ENCODE measurements at places on chromosomes 16 and 17. TPM values are rescaled to one million over a fixed set of nuclear protein-coding genes. Genes with fewer than 3 reads are reported as not detected.

DNA sequence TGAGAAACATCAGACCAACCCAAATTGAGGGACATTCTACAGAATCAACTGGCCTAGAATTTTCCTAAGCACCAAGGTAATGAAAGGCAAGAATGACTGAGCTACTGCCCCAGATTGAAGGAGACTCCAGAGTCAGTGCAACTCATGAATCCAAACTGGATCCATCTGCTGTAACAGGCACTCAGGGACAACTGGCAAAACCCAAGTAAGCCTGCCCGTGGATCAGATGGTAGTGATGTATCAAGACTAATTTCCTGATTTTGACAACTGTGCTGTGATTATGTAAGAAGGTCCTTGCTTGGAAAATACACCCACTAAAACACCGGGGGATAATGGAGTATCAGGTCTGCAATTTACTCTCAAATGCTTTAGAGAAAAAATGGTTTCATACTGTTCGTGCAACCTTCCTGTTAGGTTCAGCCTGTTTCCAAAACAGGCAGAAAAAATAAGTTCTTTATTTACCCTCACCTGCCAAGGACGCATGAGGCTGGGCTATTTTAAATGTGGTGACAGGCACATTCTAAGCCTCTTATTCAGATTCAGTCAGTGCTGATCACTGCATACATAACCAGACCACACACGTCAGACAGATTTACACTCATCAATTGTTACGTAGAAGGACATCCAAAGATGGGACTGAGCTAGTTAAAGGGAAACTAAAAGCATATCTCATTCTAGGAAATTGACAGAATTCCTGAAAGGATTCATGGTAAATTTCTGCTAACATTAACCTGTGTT lies 7.0 kb downstream of the MBTPS1 start:
- no peak overlapping the region for H3K4me3 ChIP-seq
- H3K4me1 ChIP-seq, result peaks cover 23% of the 10 kb centered on the region
- DNase-seq, result no peak
- no peaks in the 10 kb centered on the region for H3K27me3 ChIP-seq

DNA sequence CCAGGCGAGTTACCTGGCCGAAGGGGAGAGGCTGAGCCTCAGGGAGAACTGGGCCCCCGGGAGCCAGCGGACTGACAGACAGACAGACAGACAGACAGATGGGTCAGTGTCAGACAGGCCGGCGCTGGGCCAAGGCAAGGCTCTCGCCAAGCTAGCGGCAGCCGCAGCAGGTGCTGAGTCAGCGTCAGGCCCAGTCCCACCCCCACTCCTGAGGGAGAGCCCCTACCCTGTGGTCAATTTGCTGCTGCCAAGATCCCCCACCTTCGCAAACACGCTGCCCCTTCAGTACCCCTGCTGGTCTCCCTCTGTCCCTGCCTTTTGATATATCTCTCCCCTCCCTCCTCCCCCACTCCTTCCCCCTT lies 1.5 kb downstream of the FGF11 start:
- peaks cover 50% of the 10 kb centered on the region for H3K27me3 ChIP-seq
- peaks cover 28% of the 10 kb centered on the region for H3K36me3 ChIP-seq
- peaks cover 47% of the 10 kb centered on the region for H3K4me1 ChIP-seq
- no peak overlapping the region for H3K27ac ChIP-seq
- peak overlapping the region; percentile 80 for H3K4me3 ChIP-seq

Gene MT1M
- not detected for total RNA-seq

Gene IL21R
- total RNA-seq, result 45.6 TPM

- no peaks in the 10 kb centered on the region for H3K36me3 ChIP-seq
- DNase-seq, result no peak
- H3K4me3 ChIP-seq, result no peak overlapping the region
- H3K27me3 ChIP-seq, result no peaks in the 10 kb centered on the region
- H3K27ac ChIP-seq, result no peak overlapping the region
Observed at GRCh38 chr16:1182316-1182671, 29.4 kb downstream of the CACNA1H start.

DNA sequence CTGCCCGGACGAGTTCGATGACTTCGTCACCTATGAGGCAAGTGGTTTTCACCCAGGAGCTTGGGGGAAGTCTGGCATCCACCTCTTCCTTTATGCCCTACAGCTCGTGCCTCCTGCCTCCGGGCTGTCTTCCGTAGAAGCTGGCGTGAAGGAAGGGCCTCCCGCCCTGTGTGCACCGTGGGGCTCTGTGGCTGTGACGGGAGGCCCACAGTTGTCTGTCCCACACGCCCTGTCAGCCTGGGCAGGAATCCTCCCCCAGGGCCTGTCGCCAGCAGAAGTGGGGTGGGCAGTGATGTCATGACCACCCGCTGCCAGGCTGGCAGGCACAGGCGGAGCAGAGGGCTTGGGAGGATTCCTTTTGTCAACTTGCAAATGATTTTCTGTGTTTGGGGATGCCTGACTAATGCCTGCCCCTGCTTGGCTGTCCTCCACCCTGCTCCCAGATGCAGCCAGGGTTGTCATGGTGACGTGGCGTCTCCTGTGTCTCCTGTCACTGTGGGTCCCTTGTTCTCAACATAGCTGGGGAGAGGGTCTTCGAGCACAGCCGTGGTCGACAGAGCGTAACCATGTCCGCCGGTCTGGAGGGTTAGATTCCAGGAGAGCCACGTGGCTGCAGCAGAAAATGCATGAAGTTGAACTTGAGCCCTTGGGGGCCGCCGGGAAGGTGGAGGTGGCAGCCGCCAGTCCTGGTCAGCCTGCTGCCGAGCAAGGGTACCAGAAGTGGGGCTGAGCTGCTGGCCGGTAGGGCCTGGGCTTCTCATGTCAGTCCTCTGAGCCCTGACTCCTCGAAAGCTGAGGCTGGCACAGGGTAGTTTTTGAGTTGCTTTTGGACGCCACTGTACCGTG lies 46.1 kb downstream of the RAB11FIP3 start:
- H3K36me3 ChIP-seq, result no peaks in the 10 kb centered on the region
- no peak overlapping the region for H3K4me3 ChIP-seq
- DNase-seq, result no peak
- no peaks in the 10 kb centered on the region for H3K27me3 ChIP-seq
- H3K27ac ChIP-seq, result no peak overlapping the region

DNA sequence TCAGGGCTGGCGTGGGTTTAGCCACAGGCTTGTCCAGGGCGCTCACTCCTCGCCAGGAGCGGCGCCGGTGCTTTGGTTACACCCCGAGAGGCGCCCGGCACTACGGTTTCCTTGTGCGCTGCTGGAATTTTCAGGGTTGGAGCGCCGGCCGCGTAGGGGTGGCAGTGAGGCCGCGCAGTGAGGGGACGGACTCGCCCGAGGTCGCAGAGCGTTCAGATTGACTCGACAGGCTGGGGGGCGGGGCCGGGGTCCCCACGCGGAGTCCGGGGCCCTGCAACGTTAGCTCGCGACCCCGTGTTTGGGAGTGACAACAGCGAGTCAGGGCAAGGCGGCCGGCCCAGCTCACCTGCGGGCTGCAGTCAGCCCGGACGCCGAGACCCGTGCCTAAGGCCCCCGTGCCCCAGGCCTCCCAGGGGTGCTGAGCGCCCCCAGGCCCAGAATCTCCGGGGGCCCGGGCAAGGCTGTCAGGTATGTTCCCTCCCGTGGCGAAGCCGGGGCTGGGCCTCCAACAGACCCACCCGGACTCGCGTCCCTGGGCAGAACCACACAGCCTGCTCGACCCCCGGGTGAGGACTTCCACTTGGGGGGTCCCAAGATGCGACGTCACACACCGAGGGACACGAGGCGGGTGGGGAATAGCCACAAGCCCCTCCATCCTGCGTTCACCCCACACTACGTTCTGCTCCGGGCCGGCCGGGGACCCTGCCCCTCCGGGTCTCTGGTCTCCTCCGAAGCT lies 1.3 kb upstream of the ACTG1 start:
- peak overlapping the region; percentile 93 for H3K27ac ChIP-seq
- no peaks in the 10 kb centered on the region for H3K27me3 ChIP-seq
- H3K36me3 ChIP-seq, result peaks cover 40% of the 10 kb centered on the region
- H3K4me3 ChIP-seq, result peak overlapping the region; percentile 86

Gene SPNS3
- 6.5 TPM for total RNA-seq

GRCh38 chr16:81487301-81487720 lies 42.7 kb downstream of the CMIP start:
- H3K36me3 ChIP-seq, result peaks cover 2% of the 10 kb centered on the region
- H3K27me3 ChIP-seq, result no peaks in the 10 kb centered on the region
- peaks cover 30% of the 10 kb centered on the region for H3K4me1 ChIP-seq
- H3K27ac ChIP-seq, result no peak overlapping the region

DNA sequence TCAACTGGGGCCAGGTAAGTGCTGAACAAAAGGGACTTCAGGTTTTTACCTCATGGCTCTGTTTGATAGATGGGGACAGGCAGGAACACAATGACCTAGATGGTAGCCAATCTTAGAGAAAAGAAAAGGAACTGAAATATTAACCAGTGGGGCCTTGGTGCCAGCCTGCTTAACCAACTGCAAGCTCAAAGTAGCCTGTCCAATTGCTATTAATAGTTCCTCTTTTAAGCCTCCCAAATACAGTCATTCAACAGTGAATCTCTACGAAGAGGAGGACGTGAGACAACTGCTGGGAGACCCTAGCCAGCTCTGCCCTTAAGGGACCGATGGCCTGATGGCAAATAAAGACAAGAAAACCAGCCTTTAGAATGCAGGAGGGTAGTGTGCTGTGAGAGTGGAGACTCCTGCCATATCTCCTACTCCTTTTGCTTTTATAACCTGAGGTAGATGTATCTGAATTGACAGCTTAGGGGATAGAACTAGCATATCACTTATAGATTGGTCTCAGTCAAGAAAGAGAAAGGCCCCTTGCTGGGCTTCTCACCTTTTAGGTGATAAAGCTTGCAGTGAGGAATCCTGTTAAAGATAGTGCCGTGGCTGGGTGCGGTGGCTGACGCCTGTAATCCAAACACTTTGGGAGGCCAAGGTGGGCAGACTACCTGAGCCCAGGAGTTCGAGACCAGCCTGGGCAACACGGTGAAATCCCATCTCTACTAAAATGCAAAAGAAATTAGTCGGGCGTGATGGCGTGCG lies 28.3 kb downstream of the ARSG start:
- H3K36me3 ChIP-seq, result peaks cover 6% of the 10 kb centered on the region
- peaks cover 31% of the 10 kb centered on the region for H3K4me1 ChIP-seq
- no peak for DNase-seq
- no peak overlapping the region for H3K4me3 ChIP-seq

Gene NPIPB5
- total RNA-seq, result 213 TPM

Gene ITGB4
- 0.96 TPM for total RNA-seq

Gene IKZF3
- 39.8 TPM for total RNA-seq

DNA sequence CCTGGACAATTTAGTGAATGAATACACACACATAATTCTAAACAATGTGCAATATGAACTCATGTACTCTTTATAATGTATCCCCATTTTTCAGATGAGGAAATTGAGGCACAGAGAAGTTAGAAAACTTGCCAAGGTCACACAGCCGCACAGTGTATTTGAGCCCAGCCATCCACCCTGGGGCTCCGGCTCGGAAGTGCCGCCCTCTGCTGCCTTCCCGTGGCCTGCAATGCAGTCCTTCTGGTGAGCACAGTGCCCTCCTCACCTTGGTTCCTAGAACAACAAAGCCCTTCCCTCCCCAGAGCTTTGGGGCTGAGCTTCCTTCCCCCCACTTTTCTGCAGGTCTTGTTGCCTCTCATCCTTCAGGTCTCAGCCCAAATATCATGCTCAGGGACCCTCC lies 63.7 kb downstream of the C16orf78 start:
- no peaks in the 10 kb centered on the region for H3K36me3 ChIP-seq
- H3K4me1 ChIP-seq, result peaks cover 15% of the 10 kb centered on the region
- no peak overlapping the region for H3K27ac ChIP-seq
- H3K4me3 ChIP-seq, result no peak overlapping the region

DNA sequence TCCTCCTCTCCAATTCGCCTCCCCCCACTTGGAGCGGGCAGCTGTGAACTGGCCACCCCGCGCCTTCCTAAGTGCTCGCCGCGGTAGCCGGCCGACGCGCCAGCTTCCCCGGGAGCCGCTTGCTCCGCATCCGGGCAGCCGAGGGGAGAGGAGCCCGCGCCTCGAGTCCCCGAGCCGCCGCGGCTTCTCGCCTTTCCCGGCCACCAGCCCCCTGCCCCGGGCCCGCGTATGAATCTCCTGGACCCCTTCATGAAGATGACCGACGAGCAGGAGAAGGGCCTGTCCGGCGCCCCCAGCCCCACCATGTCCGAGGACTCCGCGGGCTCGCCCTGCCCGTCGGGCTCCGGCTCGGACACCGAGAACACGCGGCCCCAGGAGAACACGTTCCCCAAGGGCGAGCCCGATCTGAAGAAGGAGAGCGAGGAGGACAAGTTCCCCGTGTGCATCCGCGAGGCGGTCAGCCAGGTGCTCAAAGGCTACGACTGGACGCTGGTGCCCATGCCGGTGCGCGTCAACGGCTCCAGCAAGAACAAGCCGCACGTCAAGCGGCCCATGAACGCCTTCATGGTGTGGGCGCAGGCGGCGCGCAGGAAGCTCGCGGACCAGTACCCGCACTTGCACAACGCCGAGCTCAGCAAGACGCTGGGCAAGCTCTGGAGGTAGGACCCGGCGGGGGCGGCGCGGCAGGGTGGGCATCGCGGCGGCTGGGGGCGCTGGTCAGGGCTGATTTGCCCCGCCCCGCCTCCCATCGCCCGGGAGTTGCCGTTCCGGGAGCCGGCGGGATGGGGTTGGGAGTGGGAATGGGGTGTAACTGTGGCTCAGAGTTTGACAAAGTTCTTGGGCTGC lies 567 bp downstream of the SOX9 start:
- peaks cover 4% of the 10 kb centered on the region for H3K36me3 ChIP-seq
- no peak for DNase-seq
- peak overlapping the region; percentile 30 for H3K4me3 ChIP-seq
- peak overlapping the region; percentile 73 for H3K27ac ChIP-seq
- peaks cover 3% of the 10 kb centered on the region for H3K4me1 ChIP-seq
- H3K27me3 ChIP-seq, result peaks cover 68% of the 10 kb centered on the region

Gene PIK3R5
- 77.6 TPM for total RNA-seq

- H3K27ac ChIP-seq, result no peak overlapping the region
- H3K27me3 ChIP-seq, result no peaks in the 10 kb centered on the region
- no peak for DNase-seq
Observed at GRCh38 chr16:53771655-53772497, 67.9 kb downstream of the FTO start.

- DNase-seq, result no peak
- no peaks in the 10 kb centered on the region for H3K4me1 ChIP-seq
- no peaks in the 10 kb centered on the region for H3K27me3 ChIP-seq
- H3K36me3 ChIP-seq, result peaks cover 18% of the 10 kb centered on the region
- no peak overlapping the region for H3K27ac ChIP-seq
- no peak overlapping the region for H3K4me3 ChIP-seq
Observed at GRCh38 chr16:69848637-69849545, 86.8 kb downstream of the WWP2 start.

Gene ZNF778
- 8.3 TPM for total RNA-seq

GRCh38 chr17:7809086-7809790 lies 24.8 kb upstream of the KDM6B start:
- no peak for DNase-seq
- H3K27me3 ChIP-seq, result peaks cover 6% of the 10 kb centered on the region
- no peak overlapping the region for H3K27ac ChIP-seq

All from activated CD4-positive, alpha-beta T cell treated with anti-CD3 and anti-CD28 coated beads, Interleukin-2, amount 10 ng/mL, durations not matched to agents 7 days and 5 days (primary cell).